ENCODE measurements at places on chromosomes 2 and 18.

DNA sequence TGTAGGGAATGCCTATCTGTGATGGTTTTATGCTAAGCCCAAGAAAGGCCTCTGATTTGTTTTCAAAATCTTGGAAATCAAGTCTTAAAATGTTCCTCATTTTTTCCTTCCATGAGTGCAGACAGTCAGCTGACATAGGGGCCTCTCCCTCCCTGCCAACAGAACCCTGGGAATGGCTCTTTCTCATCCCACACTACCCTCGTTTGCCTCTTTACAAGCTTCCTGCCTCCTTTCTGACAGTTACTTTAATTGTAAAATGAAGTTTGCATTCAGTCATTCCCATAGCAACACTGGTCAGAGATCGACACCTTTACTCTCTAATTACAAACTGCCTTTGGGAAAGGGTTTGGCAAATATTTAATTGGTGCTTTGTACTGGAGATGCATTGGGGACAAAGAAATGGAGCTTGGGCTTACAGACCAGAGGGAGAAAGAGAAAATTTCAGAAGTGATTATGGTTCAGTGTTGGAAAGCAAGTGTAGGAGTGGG, 25.4 kb downstream of the KIF5C start:
- no peak for DNase-seq

- DNase-seq: no peak
These were observed 1279.7 kb upstream of the ZEB2 start for GRCh38 chr2:145799595-145800108.

- DNase-seq: no peak
These were observed 38.6 kb upstream of the CHST9 start for GRCh38 chr18:27223526-27224291.

GRCh38 chr18:41022484-41022883, 932.5 kb upstream of the PIK3C3 start:
- DNase-seq: no peak

GRCh38 chr18:62878305-62878704, 163.0 kb downstream of the PHLPP1 start:
- DNase-seq: no peak

All from common myeloid progenitor, CD34-positive (primary cell).